Mesenchymal stem cell (in vitro differentiated cells and primary cell): ENCODE measurements at places on chromosomes 3 and 15.

DNA sequence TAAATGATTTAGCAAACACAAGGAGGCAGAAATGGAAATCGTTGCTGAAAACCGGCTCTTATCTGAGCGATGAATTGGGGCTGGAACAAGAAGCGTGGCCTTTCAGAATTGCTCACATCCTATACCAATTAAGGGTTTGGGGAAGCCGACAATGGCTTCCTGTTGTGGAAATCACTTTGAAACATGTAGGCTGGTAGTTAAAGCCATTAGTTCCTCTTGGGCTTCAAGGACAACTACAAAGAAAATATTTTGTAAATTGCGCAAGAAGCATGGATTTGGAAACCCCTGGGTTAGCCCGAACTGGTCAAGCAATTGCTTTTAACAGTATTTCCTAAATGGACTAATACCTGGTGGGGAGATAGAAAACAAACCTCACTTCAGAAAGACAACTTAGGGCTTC, 182.4 kb downstream of the ADAMTS9 start:
- no peak for DNase-seq

GRCh38 chr15:99443768-99444446, 121.9 kb upstream of the MEF2A start:
- no peak for DNase-seq

DNA sequence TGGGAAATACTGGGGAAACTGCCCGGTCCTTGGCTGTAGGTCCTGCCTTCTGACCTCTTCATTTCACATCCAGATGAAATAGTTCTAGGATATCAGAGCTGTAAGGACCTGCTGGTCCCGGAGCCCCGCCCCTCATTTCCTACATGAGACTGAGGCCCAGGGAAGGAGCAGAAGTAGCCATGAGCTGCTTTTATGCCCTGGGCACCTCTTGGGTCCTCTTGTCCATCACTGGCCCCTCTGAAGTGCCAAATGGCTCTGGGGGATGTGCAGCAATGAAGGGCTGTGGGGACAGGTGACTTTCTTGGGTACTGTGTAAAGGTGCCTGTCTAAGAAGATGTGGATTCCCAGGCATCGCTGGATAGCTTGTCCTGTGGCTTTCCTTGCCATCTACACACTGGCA, 40.3 kb upstream of the ESYT3 start:
- DNase-seq = no peak

DNA sequence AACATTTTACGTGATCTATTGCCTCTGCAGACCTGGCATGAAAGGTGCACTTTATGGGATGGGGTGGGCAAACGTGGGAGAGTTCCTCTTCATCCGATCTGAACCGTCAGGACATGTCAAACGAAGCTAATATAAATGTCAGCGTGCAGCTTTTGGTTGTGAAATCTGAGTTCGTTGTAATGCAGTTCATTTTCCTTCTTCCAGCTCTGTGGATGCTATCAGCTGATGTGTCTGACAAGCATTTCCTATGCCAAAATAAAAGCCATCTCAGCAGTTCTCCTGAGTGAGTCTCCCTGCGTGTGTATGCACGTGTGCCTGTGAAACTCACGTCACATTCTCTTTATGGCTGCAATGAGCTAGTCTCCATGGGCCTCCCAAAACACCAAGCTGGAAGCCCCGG, 512.3 kb downstream of the MCTP2 start:
- no peak for DNase-seq

DNA sequence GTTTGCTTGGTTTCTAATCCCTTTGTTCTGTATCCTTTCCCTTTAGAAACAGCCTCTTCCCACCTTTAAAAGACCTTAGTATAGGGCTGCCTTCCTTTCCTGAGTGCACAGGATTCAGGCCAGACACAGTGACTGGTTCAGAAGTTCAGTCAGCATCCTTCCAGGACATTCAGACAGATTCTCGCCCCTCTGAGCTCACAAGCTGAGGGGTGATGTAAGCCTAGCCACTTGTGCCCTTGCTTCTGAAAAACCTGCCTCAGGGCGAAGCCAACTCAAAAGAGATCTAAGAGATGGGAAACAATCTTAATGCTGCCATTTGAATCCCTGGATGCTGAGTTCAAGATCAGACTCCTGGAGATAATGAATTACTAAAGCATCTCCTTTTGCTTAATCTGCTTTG, 6.7 kb upstream of the NSMCE3 start:
- DNase-seq = no peak

DNA sequence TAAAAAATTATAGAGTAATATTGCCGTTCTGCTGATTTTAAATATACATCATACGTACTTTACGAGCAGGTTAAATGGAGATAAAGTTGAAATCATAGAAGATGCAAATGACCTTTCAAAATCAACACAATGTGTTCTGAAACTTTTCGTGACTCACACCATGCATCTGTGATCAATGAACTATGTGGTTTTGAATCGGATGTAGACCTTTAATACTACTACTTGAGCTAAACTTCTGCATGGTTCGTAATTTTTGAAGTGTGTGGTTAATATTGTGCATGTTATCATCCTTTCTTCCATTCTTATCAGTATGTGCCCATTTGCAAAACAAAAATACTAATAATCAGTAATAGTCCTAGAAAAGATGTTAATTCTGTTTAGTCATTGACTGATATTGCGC, 58.9 kb downstream of the GASK1A start:
- DNase-seq = no peak

DNA sequence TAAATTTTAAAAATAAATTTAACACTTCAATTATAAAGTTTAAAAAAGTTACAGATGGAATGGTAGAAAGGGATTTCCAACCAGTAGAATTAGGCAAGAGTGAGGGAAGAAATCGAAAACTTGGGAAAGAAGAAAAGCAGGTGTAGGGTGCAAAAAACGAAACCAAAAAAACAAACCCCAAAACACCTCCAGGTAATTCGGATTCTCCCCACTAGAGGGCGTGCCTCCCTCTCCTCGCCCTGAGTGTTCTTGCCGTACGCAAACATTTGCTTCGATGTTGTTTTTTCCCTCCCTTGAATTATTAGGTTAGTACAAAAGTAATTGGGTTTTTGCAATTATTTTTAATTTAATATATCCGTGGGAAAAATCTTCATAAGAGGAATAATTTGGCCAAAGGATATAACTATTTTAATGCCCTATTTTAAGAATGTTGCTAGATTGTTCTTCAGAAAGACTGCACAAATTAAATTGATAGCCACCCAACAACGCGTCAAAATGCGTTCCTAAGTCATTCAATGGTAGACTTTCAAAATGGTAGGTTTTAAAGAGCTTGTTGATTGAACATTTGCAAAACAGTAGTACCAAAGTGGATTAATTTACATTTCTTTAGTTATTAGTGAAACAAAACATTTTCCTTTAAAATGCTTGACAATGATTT, 63.7 kb downstream of the SLC30A4 start:
- peak; percentile 57 for DNase-seq

DNA sequence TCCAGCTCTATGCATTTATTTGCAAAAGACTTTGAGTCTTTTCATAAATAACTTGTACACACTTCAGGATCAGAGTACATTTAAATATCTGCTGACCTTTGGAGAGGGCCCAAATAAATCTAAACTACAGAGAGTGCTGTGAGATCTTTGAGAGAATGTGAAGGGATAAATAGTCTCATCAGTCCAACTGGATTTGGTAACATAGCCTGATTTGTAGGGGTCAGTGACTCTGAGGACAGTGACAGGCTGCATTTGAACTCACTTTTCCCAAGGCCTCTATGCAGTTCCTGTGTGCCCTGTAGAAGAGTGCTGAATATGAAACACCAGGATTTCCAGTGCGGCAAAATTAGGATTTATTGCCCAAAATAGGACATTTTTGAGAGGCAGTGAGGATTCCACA, 136.2 kb downstream of the ZPLD1 start:
- no peak for DNase-seq

DNA sequence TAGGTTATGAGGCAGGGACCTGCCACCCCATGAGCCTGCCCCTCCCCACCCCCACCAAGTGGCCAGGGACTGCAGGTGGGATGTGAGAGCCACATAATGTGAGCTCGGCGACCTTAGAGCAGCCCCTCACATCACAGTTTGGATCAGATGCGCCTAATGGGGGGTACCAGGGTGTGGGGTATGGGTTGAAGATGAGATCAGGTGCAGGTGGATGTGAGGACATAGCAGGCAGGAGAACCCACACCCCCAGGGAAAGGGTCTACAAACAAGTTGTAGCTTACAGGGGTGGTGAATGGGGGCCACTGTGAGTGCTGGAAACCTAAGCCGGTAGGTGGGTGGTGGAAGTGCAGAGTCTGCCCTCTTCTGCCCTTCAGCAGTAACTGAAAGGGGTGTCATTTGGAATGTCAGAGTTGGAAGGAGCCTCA, 94.0 kb downstream of the CORO2B start:
- no peak for DNase-seq

GRCh38 chr15:48409623-48410022, 78.4 kb downstream of the DUT start:
- no peak for DNase-seq

DNA sequence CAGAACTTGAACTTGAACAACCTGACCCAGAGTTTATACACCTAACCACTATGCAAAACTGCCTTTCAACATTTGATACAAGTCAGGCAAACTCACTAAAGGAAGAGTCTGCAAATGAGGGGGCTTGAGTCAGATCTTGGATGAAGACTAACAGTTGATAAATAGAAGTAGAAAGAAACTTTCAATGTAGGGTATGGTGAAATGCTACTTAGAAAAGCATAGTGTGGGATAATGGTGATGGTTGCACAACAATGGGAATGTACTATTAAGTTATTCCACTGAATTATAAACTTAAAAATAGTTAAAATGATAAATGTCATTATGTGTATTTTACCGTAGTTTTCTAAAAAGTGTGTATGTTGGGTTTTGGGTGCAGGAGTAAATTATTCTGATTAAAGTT, 19.7 kb upstream of the ZNF280D start:
- DNase-seq = no peak

GRCh38 chr3:134627831-134628230, 23.0 kb downstream of the KY start:
- no peak for DNase-seq

DNA sequence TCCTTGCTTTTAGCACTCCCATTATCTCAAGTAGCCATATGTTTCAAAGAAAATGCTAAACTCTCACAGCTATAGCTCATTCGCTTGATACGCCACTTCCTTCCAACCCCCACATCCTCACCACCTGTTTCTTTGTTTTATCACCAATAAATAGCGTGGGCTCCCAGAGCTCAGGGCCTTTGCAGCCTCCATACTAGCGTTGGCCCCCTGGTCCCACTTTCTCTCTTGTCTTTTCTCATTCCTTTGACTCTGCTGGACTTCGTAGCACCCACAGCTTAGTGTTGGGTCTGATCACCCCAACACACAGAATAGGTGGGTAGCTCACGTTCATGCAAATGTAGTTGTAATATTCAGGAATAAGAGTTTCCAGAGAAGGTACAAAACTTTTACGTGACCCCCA, 4.1 kb upstream of the GPD1L start:
- peak; percentile 2 for DNase-seq

- DNase-seq = no peak
Observed at GRCh38 chr15:93274257-93274656, 185.2 kb upstream of the RGMA start.

DNA sequence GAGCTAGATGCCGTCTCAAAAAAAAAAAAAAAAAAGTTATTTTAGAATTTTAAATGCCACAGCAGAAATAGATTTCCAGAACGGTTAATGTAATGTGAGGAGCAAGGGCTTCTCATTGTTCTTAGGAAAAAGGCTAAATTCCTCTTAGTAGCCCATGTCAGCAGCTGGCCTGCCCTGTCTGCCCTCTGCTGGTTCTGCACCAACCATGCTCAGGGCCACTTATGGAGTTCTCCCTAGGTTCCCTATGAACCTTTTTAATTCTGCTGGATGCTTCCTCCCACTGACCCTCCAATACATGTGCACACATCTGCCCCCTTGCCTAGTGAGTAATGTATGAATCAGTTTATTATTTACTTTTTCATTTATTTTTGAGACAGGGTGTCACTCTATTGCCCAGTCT, 32.2 kb upstream of the DPPA4 start:
- peak; percentile 26 for DNase-seq
